Endothelial cell (in vitro differentiated cells): ENCODE measurements at places on chromosomes 3 and 15. TPM values are rescaled to one million over a fixed set of nuclear protein-coding genes. Genes with fewer than 3 reads are reported as not detected.

DNA sequence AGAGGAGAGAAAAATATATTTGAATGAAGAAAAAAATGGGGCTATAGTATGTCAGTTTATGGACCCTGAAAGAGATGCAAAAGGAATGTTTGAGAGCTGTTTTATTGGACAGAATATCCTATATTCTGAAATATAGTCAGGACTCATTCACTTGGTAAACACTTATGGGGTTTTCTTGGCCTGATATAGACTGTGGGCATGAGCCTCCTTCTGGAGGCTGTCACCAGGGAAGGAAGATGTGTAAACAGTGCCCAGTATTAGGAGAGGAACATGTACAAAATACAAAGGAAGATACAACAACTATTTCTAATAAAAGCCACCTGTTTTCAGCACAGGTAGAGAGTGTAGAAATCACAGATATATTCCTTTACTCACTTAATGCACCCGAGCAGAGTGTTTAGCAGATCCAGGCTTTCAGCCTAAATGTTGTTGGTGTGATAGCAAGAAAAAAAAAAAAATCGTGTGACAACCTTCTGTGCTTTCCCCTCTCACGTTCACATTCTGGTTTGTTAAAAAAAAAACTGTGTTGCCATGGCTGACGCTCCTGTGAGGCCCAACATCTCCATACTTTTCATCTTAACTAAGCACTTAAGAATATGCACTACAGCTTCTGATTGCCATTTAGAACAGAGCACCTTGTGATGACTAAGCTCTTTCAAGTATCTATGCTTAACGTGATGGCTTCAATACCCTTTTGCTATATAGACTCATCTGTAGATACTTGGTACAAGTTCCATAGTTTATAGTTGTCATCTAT lies 134.1 kb downstream of the MBNL1 start:
- H3K27ac ChIP-seq, result no peak overlapping the region
- peaks cover 3% of the 10 kb centered on the region for H3K27me3 ChIP-seq

- no peaks in the 10 kb centered on the region for H3K27me3 ChIP-seq
- H3K27ac ChIP-seq, result no peak overlapping the region
- H3K4me1 ChIP-seq, result no peaks in the 10 kb centered on the region
- no peak overlapping the region for H3K4me3 ChIP-seq
These were observed 24.4 kb upstream of the TMC3 start for GRCh38 chr15:81398456-81398855.

DNA sequence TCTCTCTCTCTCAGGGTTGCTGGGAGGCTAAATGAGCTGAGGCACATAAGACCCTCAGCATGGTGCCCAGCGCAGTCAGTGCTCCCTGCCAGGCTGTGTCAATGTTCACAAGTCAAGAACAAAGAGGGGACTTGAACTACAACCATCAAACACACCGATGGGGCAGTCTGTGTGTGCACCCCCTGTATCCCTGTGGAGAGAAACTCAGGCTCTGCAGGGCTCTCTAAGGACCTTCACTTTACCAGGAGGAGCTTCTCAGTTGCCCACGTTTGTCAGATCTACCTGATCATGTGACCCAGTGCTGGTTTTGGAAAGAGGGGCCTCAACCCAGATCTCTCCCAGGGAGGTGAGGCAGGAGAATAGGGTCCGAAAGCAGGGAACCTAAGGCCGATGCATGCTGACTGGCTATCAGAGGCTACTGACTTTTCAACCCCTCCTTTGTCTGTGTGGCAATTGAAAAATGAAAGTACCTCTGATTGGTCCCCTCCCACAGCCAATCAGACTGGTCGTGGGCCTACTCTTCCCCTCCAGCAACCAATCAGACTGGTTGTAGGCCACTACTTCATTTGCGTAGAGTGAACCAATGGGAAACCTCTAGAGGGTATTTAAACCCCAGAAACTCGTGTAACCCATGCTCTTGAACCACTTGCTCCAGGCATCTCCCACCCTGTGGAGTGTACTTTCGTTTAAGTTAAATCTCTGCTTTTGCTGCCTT lies 34.0 kb downstream of the RHCG start:
- DNase-seq, result no peak
- peaks cover 2% of the 10 kb centered on the region for H3K27me3 ChIP-seq
- H3K4me1 ChIP-seq, result peaks cover 7% of the 10 kb centered on the region
- no peak overlapping the region for H3K27ac ChIP-seq
- H3K4me3 ChIP-seq, result no peak overlapping the region

DNA sequence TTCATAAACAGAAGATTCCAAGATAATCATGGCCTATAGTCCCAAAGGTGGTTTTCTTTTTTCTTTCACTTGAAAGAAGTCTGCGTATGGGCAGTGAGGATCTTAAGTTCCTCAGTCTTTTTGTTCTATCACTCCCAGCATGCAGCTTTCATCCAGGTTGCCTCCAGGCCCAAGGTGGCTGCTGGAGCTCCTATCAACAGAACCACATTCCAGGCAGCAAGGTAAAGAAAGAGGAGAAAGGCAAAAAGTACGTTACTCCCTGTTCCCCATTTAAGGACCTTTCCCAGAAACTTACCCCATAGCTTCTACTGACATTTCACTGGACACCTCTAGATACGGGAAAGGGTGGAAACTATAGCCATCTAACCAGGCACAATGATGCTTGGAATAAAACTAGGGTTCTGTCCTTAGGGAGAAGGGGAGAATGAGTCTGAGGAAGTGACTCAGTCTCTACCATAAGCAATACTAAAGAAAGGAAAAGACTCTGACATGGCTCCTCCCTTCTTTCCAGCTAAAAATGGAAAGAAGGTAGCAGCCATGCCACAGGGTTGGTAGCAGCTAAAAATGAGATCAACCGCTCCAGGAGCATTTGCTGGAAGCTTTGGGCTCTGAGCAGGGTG lies 313.9 kb upstream of the NR2E3 start:
- no peak for DNase-seq
- H3K27ac ChIP-seq, result no peak overlapping the region
- no peaks in the 10 kb centered on the region for H3K27me3 ChIP-seq
- no peak overlapping the region for H3K4me3 ChIP-seq
- H3K36me3 ChIP-seq, result no peaks in the 10 kb centered on the region
- no peaks in the 10 kb centered on the region for H3K4me1 ChIP-seq

CHAC1 gene
- 16.4 TPM for total RNA-seq

PRTG gene
- 165 TPM for total RNA-seq

- DNase-seq, result no peak
- no peaks in the 10 kb centered on the region for H3K27me3 ChIP-seq
- no peak overlapping the region for H3K4me3 ChIP-seq
- no peak overlapping the region for H3K27ac ChIP-seq
These were observed 304.6 kb upstream of the KCNMB2 start for GRCh38 chr3:178231645-178232044.

GRCh38 chr3:12501360-12502020 lies 17.2 kb downstream of the TSEN2 start:
- H3K36me3 ChIP-seq, result peaks cover 17% of the 10 kb centered on the region
- H3K27me3 ChIP-seq, result peaks cover 1% of the 10 kb centered on the region
- DNase-seq, result no peak
- no peak overlapping the region for H3K4me3 ChIP-seq
